Mucosa of descending colon (tissue), 3 donors: ENCODE measurements at places on chromosomes 6 and 20. TPM values are rescaled to one million over a fixed set of nuclear protein-coding genes. Genes with fewer than 3 reads are reported as not detected.

MCCD1 gene
- total RNA-seq = not detected

TMC2 gene
- total RNA-seq = 0.09 TPM

GRCh38 chr6:36692861-36693702 lies 4.5 kb upstream of the RAB44 start:
- no peak for DNase-seq

- no peak for DNase-seq
Observed at GRCh38 chr6:114151064-114151690, 180.2 kb upstream of the HDAC2 start.
